Caudate nucleus (tissue), 63 donors: ENCODE measurements at places on chromosomes 12 and 14.

DNA sequence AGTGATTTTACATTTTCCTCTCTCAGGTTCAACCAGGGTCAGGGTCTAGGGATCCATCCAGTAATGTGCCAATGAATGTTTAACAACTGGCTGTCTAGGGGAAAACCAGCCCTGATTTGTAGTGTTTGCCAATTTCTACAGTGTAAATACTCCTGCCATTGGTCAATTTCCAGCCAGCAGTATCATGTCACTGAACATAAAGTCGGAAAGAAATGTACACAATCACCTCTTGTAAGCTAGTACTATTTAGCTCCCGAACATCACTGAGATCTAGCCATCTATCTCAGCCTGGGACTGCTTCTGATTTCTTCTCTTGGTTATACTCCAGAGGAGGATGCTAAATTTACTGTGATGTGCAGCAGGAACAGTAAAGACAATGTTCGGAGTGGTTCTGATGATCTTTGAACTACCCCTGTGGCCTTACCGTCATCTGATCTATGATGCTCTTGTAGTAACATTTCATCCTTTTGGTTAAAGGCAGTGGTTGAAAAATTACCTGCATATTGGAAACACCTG lies 36.7 kb upstream of the EGLN3 start:
- DNase-seq = no peak

- DNase-seq = no peak
These were observed 85.3 kb downstream of the PRKCH start for GRCh38 chr14:61406675-61407074.

DNA sequence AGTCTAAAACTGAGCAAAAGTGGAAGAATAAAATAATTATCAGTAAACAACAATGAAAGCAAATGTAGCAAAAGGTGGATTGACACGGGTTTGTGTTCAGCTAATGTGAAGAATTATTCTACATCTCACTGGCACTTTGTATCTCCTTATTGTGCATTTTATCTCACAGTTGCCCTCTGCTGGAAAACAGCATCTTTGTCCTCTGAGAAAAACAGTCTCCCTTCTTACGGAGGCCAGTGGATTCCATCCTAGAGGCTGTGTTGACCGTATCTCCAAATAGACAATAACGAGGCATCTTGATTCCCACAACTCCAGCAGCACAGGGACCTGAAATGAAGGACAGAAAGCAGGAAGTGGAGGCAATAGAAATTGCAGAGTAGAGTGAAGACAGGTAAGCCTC lies 51.3 kb upstream of the PLBD1 start:
- no peak for DNase-seq

- DNase-seq = no peak
These were observed 39.9 kb downstream of the RAB35 start for GRCh38 chr12:120076651-120077050.
